Regular cardiac myocyte (primary cell): ENCODE measurements at places on chromosomes 6 and 20. TPM values are rescaled to one million over a fixed set of nuclear protein-coding genes. Genes with fewer than 3 reads are reported as not detected.

Gene COL9A1
- total RNA-seq: not detected in 2 replicates

Gene MATN4
- 0.19 TPM in 1 of 2 replicates, not detected in the other for total RNA-seq

Gene ROMO1
- total RNA-seq: 182 and 251 TPM in 2 replicates

Gene RSPH3
- total RNA-seq: 4.0 and 5.4 TPM in 2 replicates

Gene ALDH5A1
- 0.96 and 1.7 TPM in 2 replicates for total RNA-seq

Gene HLA-DQA2
- not detected in 2 replicates for total RNA-seq

Gene EGFL8
- 0.58 and 1.4 TPM in 2 replicates for total RNA-seq

Gene CRISP2
- total RNA-seq: not detected in 2 replicates

Gene SPATA25
- total RNA-seq: 0.19 and 0.28 TPM in 2 replicates
